ENCODE measurements at places on chromosomes 2 and 18.

- DNase-seq = no peak
Measured at GRCh38 chr2:213185147-213185822, 33.9 kb upstream of the IKZF2 start.

DNA sequence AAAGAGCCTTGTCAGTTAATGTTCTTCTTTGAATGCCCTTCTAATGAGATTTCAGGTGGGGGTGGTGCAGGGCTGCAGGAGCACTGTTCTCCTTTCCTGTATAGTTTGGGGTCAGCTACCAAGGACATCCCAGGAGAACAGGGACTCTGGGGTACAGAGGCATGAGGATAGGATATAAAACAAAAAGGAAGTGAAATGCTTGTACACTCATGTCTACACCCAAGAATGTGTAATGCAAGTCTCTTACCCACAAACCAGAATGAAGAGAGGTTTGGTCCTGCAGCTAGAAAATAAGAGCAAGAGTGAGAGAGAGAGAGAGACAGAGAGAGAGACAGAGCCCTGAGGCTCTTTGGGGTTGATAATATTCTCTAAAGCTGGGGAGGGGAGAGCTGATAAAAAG, 151.8 kb upstream of the KCTD1 start:
- DNase-seq = no peak

- DNase-seq = no peak
Measured at GRCh38 chr2:219919506-219919905, 292.1 kb downstream of the SLC4A3 start.

GRCh38 chr2:166892397-166892796, 4.1 kb downstream of the XIRP2 start:
- DNase-seq = no peak

- no peak for DNase-seq
Measured at GRCh38 chr2:169039702-169040101, 8.6 kb upstream of the ABCB11 start.

GRCh38 chr2:44456946-44457345, 95.2 kb downstream of the CAMKMT start:
- DNase-seq = peak; percentile 8

GRCh38 chr2:186605041-186605440, 15.2 kb downstream of the ITGAV start:
- DNase-seq = no peak

DNA sequence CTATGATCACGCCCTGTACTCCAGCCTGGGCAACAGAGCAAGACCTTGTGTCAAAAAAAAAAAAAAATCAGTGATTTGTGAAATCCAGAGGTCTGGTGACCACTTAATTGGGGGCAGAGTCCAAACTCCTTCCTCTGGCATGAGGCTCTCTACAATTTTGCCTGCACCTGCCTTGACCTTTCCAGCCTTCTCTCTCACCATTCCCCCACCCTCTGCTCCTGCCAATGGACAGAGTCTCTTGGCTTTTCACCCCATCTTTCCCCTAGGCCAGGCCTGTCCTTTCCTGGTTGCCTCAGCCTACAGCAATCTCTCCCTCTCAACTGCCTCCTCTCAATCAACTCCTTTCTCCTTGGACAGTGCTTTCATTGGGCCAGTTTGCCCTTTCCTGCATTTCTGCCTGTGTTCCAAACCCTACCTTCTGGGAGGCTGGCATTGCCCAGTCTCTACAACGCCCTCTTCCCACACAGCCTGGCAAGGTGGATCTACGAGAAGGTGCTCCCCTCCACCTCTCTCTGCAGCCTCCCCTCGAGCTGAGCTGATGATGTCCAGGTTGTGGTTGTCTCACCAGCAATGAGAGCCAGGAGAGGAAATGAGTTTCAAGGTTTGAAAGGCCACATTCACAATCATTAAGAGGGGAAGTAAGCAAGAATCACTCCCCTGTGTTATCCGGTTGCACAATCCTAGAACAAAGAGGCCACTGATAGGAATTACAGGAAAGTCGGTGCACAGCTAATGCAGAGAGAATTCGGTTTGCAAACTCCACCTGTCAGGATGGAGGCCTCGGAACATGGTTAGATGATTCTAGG, 39.5 kb upstream of the NPAS2 start:
- no peak for DNase-seq

DNA sequence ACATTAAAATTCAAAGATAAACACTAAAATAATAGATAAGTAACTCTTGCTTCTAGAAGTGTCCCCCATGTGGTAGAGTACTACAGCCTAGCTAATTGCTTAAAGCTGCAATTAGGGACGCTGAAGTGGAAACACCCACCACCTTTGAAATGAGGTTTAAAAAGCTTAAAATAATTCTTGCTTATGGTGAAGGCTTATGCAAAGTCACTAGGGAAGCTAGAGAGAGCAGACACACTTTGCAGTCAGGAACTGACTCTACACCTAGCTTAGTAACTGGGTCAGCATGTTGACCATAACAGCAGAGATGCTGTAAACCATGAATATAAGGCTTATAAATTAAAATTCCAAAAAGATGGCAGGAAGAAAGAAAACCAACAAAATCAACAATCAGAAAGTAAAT, 65.4 kb upstream of the DSG1 start:
- no peak for DNase-seq

- DNase-seq = no peak
Measured at GRCh38 chr2:173934895-173935294, 30.3 kb downstream of the SP3 start.

- peak; percentile 18 for DNase-seq
Measured at GRCh38 chr2:23669413-23670244, 257.3 kb downstream of the ATAD2B start.

DNA sequence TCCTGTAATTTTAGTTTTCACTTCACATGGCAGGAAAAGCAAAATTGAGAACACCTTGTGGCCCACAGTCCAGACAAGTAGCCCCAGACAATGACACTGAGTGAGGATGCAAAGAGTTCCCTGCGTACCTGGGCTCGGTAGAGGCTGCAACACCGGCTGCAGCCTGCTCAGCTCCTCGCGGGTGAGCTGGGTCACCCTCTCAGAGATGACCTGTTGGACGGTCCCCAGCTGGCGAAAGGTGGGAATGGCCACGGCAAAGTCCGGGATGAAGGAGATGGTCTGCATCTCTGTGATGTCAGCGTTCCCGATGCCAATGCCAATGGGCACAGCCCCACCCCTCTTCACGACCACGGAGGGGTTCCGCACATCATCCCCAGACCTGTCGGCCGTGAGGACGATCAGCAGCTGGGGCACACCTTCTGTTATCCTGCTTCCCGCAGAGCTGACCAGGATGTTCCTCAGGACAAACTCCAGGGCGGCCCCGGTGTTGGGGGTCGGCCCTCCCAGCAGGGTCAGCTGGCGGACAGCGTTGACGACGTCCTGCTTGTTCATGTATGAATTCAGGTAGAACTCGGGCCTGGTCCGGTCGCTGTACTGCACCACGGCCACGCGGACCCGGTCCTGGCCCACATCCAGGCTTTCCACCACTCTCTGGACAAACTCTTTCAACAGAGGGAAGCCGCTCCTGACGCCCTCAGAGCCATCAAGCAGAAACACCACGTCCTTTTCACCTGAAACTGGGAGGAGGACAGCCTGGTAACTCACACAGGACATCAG, 39.5 kb downstream of the COL6A3 start:
- DNase-seq = no peak

- peak; percentile 65 for DNase-seq
Measured at GRCh38 chr18:44680273-44681075, at the start of gene SETBP1. TSS of gene SETBP1 (plus strand) at chr18:44680888. CDS start at chr18:44701347, 20,459 bp downstream.

DNA sequence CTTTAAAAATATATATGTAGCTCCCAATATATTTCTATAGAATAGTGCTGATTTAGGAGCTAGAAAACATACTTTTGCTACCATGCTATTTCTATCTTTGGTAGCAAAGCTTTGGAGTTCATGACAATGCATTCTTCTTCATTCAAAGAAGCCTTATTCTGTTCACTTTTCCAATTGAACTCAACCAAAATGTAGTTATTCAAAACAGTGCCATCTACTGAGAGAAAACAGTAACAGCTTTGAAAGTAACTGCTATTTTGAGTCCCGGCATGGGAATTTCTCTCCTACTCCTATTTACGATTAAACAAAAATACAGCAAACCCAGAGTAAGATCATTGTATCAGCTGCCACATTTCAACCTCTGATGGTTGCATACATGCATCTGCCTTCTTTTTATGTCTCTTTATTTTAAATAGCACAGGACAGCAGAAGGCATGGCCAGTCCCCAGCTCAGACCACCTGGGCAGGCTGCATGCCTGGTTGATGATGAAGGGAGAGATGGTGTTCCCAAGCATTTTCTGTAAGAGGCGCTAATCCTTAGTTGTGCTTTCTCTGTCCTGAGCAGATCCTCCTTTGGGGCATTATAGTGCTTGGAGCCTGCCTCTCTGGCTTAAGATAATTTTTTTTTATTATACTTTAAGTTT, 69.7 kb upstream of the SULT1C3 start:
- DNase-seq = peak; percentile 28

DNA sequence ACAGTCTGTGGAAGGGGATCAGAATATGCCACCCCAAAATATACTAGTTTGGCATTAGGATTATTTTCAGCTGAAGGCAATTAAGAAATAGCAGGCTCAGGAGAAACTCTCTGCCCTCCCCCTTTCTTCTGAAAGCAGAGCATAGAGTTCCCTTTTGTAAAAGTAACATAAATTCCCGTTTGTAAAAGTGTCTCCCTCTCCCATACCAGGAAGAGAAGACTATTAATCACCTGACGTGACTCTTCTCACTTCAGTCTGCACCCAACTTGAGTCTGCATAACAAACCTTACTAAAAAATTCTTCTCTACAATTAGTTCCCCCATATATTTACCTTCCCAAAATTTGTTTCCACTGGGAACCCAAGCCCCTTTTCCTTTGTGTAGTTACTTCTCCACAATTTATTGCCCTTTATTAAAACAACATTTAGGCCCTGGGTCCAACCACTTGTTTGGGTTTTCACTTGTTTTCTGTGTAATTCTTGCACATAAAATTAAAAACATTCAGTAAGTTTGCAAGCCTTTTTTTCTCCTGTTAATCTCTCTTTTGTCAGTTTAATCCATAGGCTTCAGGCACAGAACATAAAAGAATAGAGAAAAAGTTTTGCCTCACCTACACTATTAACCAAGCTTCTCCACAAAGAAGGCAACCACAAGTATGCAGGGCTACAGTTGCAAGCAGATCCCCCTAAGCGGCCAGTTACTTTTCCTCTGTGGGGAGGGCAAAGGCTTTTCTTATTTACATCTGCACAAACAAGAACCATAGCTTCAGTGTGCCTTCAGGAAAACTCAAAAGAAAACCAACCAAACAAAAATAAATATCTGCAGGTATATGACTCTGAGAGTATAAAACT, 107.6 kb upstream of the MSH2 start:
- DNase-seq = no peak

GRCh38 chr2:95552911-95553310, 38.9 kb upstream of the TRIM43 start:
- peak; percentile 39 for DNase-seq

DNA sequence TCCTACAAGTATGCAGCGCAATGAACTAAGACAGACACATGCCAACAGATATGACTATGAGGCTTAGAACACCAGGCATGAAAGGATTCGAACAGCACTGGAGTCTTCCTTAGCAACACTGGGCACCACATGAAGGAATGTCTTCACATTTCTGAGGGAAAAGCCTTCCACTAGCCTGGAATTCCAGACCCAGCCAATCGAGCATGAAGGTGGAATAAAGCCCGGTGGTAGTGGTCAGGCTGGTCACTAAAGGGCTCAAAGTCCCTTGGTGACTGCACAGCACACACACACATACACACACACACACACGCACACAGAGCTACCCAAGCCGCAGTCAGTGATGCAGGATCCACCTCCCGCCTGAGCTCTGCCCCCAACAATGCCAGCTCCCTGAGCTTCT, 19.7 kb upstream of the SFXN5 start:
- peak; percentile 83 for DNase-seq

GRCh38 chr2:24691806-24692205, 101.4 kb downstream of the PTRHD1 start:
- DNase-seq = no peak

GRCh38 chr2:141029428-141030078, 1101.3 kb downstream of the LRP1B start:
- no peak for DNase-seq

- no peak for DNase-seq
Measured at GRCh38 chr2:204737296-204737695, 192.0 kb downstream of the PARD3B start.

DNA sequence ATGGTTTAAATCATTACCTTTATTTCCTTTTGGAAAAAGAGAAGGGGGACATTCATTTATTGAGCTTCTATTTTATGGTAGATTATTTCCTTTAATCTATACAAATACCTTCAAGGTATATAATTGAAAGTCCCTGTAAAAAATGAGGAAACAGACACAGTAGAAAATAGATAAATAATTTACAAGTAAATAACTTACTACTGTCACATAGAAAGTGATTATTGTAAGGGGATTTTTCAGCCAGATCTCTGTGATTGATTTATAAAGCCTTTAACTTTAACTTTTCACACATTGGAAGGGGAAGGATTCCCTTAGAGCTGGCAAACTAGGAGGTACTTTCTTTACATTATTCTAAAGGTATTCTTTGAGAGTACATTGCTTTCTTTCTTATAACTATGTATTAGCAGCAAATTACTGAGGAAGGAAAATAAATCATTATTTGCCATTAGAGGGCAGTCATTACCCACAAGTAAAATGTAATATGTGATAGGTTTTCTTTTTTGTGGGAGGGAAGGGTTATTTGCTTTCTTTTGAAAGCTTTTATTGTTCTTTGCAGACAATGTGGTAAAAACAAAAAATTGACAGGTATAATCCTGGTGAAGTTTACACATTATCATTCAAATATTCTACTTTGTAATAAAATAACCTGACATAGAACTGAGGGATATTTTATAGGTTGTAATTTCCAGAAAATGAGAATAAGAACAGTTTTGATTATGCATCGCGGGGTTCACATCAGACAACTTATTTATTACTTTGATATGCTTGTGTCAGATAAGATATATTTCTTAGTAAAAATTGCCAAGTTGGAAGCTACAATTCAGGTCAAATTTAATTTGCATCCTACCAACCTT, 24.8 kb upstream of the RPE start:
- DNase-seq = peak; percentile 36

DNA sequence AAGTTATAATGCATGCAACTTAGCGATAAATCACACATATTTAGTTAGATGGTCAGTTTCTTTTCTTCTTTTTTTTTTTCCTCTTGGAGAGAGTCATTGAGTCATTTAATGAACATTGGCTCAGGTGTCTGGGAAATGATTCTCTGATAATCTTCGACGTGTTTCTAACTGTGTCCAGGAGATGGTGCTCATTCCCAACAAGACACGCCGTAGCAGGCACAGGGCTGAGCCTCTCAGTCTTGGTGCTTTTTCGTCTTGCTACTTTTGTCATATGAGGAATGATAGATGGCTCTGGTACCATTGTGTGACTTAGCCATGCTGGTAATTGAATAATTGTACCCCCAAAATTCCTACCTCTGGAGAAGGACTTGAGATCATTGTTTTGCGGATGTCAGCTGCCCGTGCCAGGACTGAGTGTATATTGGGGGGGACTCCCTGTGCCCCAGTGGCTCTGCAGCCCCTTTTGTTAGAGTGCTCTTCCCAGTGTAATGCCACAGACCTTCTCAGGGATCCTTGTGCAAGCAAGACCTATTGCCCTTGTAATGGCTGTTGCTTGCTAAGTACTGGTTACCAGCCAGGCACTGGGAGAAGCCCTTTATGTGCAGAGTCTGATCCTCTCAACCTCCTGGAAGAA, 107.6 kb upstream of the CYRIA start:
- peak; percentile 42 for DNase-seq
